ENCODE measurements at places on chromosomes 3 and 15.

DNA sequence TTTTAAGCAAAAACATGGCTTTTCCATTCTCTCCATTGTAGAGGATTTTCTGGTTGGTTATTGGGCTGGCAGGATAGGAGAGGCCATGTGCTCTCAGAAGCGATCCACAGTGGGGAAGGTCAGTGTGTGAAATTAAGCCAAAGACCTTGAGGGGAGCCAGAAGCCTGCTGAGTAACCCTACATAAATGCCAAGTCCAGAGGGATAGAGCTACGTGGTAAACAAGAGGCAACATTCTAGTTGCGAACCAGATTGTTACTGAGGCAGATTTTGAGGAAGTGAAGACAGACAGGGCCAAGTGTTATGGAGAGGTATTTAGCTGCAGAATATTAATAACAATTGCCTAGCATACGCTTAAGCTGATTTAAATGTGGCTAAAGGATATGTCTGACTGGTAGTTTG, 592.8 kb upstream of the GBE1 start:
- DNase-seq = no peak

GRCh38 chr3:129017484-129017899, 16.4 kb downstream of the EFCC1 start:
- no peak for DNase-seq

DNA sequence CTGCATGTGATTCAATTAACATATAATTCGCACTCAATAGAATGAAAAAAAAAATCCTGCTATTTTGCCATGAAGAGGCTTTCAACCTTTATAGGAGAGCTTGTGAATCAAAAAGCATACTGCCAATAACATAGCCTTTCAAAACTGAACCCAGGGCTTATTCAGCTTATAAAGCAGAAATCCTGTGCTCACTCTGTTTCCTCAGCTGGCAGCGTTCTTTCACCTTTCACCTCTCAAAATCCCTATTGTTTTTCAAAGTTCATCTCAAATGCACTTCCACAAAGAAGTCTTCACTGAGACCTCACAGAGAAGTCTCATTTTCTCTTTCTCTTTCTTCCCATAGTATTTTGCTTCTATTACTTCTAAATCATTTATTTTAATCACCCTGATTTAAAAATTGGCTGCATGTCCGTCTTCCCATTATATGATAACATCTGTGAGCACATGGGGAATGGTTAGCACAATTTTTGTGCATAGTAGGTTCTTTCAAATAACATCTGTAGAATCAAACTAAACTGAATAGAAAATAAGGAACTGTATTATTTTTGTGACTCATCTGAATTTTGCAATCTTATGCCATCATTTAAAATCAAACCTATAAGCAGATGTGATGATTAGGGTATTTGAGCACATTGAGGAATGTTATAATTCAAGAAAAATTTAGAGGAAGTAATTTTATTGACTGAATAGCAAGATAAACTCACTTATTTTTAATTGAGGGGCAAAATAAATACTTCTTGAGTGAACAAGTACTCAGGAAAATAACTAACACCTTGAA, 373.4 kb downstream of the NLGN1 start:
- no peak for DNase-seq

DNA sequence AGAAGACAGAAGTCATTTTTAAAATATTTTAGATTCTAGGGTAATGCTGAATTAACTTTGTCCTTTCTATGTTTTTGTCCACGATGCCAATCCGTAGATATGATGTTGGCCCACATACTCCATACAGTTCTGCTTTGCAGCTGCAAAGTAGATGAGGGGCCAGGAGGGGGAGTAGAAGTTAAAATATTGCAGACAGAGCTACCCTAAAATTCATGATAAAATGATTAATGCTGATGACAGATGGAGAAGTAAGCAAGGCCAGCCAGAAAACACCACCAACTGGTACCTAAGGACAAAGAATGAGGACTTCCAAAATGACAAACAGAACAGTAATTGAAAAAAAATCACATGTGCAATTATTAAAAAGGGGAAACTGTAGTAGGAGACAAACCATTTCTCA, 756.6 kb upstream of the ARPP21 start:
- DNase-seq = no peak

DNA sequence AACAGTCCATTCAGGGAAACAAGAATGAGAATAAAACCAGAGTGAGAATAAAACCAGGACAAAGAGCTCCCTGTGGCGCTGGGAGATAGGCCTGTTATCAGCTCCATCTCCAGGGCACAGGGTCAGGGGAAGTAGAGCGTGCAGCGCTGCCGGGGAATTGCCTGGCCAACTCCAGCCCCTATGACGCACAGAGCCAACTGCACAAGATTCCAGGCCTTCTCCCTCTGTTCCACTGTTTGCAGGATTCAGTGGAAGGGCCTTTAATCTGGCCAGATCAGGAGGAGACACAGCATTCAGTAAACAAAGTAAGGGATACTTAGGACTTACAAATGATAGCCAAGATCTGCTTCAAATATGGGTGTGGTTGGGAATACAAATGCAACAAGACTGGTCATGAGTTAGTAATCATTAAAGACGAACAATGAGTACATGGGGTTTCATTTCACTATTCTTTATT, 49.4 kb downstream of the ITGB5 start:
- DNase-seq = no peak

DNA sequence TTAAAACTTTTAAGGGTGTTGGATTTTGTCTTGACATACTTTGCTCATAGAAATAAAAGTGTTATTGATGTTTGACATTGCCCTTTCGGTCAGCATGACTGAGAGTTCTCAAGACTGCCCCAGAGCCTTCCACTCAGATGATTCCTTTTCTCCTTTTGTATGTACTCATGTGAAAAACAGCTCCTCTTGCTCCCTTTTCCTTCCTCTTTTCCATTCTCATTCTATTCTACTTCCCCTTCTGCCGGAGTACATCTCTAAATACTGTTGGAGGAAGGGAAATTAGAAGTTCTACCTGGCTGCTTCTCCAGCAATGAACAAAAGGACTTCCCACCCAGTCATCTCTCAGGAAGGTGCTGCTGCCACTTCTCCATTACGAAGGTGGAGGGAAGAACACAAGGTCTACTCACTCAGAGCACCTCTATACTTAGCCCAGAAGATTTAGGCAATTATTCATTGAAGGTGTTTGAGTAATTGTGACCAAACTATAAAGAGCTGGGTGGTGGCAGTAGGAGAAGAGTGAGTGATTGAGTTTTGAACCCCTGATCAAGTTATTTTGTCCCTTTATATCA, 163.8 kb upstream of the MBNL1 start:
- DNase-seq = no peak

DNA sequence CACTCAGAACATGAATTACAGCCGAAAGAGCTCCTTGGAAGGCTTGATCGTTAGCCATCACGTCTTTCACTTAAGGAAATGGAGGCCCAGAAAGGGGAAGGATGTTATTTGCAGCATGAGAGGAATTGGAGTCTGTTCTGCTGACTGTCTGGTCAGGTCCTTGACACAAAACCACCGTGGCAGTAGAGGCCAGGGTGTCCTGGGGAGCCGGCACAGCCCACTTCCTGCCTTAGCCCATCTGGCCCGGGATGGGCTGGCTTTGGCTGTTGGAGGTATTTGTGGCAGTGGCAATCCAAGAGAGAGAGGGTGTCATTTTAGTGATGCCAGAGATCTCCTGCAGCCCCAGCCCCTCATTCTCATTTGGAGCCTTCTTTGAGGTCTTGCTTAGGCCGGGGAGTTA, 37.4 kb downstream of the ST6GAL1 start:
- DNase-seq = no peak

GRCh38 chr15:42363487-42363886, 4.2 kb downstream of the CAPN3 start:
- DNase-seq = no peak

DNA sequence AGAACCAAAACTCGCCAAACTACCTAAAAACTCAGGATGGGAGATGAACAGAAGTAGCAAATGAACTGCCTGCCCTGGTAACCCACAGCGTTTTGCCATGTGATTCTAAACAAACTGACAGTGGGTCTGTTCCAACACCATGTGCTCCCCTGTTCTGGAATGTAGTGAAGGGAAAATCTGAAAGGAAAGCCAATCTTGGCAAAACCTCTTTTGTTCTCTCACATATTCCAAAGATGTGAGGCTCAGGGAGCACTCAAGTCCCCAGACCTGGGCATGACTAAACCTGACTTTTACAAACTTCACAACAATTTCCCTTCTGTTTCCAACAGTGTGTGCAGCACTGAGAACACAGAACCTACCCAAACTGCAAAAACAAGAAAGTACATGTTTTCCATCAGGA, 116.1 kb downstream of the IMPG2 start:
- DNase-seq = no peak

DNA sequence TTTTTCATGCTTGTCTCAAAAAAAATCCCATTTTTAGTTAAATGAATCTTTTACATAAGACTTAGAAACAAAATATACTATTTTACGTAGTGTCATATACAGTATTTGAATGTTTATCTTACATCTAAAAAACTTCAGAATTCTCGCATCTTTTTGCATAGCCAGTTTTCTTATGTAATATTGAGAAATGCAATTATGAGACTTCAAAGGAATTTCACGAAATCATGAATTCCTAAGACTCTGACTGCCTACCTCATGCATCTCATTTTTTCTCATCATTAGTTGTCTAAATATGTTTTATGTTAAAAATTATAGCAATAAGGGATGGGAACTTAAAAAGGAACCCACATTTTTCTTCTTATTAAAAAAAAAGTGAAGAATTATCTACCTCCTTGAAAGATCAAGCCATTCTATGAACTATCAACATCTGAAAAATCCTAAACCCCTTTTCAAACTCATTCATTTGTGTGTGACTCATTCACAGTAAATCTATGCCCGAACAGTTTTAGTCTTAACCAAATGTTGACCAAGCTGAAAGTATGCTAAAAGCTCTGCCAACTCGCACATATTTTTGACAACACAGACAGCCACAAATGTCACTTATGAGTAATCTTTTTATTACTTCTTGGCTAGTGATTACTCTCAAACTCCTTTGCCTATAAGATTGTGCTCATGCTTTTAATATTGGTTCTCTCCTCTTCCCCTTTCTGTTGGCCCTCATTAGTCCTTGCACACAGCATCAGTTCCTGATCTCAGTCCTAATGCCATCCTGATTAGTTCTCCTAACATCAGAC, 115.9 kb downstream of the DCLK3 start:
- no peak for DNase-seq

GRCh38 chr3:177692304-177692975, 495.2 kb upstream of the TBL1XR1 start:
- DNase-seq = no peak

- no peak for DNase-seq
Observed at GRCh38 chr15:60580650-60581376, 101.9 kb upstream of the ICE2 start.

- no peak for DNase-seq
Observed at GRCh38 chr15:65712415-65712814, 79.7 kb downstream of the DENND4A start.

DNA sequence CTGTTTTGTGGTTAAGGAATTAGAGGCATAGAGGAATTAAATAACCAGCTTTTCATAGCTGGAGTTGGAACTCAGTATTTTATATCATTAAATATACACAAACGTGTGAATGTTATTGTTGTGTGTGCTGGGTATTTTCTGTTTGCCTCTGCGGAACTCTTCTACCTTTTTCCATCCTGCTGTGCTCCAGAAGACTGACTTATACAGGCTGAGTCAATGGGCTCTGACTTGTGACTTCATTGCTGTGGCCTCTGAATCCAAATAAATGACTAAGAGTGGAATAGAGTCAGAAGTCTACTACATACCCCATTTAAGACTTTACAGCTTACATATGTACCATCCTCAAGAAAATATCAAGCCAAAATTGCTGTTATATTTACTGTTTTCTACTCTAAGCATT, 17.6 kb downstream of the ARIH1 start:
- DNase-seq = no peak

- DNase-seq = no peak
Observed at GRCh38 chr15:48409623-48410022, 78.4 kb downstream of the DUT start.

DNA sequence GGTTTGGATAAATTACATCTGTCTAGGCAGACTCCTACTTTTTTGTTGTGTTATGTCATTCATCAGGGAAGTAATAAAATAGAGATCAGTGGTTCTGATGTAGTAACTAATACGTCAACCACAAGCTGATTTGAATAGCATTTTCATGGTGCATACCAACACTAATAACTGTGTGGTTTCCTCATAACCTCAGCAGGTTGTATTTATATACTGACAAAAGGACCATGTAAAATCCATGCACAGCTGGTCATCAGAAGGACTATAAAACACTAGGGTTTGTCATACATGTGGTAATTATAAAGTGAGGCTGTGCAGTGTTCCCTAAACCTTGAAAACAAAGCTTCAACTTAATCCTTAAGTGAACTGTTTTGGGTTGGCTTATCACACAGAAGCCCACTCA, 216.8 kb upstream of the RBMS3 start:
- DNase-seq = no peak

DNA sequence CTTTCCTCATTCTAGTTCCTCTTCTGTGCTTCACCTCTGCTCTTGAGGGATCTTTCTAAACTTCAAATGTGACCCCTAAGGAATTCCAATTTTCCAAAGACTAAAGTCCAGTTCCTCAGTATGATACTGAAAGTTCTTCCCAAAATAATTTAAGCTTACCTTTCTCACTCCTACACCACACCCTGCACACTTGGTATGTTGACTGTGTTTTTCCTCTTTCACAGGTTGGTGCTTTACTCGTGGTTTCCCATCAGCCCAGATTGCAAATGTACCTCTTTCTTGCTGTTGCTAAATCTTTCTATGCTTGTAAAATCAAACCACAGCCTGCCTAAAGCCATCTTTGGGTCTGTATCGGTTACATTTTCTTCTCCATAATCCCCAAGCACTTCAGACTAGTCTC, 30.5 kb upstream of the CLDN16 start:
- DNase-seq = no peak

- no peak for DNase-seq
Observed at GRCh38 chr3:134708671-134709070, 57.8 kb upstream of the KY start.

- DNase-seq = no peak
Observed at GRCh38 chr15:73232776-73233175, 136.0 kb downstream of the HCN4 start.

- DNase-seq = no peak
Observed at GRCh38 chr15:77064063-77064462, 6.8 kb downstream of the TSPAN3 start.

GRCh38 chr15:89119489-89120478, 31.5 kb downstream of the ABHD2 start:
- DNase-seq = no peak

DNA sequence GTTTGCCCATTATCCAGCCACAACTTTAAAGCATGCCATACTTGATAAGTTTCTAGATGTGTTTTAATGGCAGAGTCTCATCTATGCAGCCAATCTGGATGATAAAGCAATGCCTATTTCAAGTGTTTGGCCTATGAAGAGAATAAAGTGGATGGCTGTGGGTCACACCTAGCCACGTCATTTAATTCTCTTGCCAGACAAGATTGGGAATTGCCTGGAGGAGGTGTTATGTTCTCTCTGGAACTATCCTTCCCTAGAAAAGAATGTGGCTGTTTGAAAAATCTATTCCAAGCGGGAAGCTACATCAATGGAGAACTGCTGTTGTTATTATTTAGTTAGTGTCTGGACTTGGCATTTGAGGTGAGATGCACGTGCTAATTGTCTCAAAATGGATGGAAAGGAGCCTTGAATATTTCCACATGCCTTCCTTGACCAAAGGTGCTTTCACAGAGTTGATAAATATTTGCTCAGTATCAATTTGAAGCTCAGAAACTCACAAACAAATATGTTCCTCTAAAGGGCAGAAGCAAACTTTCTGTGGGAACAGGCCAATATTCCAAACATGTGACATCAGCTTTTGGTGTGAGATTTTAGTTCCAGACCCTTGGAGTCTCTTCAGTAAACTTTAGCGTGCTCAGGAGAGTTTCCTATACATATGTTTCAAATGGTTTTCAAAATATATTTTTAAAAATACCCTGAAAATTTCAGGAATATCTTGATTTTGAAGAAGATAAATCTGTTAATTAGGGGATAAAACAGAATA, 510.6 kb upstream of the SGO1 start:
- no peak for DNase-seq

Measured in activated naive CD4-positive, alpha-beta T cell (primary cell).